ENCODE measurements at places on chromosomes 5 and 9. TPM values are rescaled to one million over a fixed set of nuclear protein-coding genes. Genes with fewer than 3 reads are reported as not detected.
A peak's percentile ranks its signal among the peaks of the same experiment; 100 is the strongest.

- peak; percentile 96 for DNase-seq
Observed at GRCh38 chr9:14353222-14354056, 39.5 kb upstream of the NFIB start.

DNA sequence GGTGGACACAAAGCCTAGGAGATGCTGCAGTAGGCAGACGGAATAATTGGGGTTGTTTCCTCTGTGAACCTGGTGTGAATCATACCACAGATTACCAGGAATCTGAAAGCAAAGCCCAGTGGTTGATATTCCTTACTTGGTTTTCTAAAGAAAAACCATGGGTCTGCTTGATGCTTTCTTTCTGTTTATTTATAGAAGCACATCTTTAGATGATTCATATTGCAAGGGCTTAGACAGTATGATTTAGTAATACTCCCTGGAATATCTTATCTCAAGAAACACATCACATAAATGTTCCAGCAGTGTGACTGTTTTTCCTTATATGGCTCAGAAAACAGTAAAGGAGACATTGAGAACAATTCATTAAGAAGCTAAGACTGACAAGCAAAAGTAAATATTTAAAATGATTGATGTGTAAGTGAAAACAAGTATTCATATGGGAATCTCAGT, 623.3 kb downstream of the RAB3C start:
- no peak for DNase-seq

GRCh38 chr5:153860195-153860886, 178.4 kb downstream of the FAM114A2 start:
- DNase-seq = no peak

- DNase-seq = no peak
Observed at GRCh38 chr9:132247942-132248341, 86.1 kb downstream of the NTNG2 start.

- DNase-seq = no peak
Observed at GRCh38 chr9:120117081-120117480, 462.9 kb downstream of the CDK5RAP2 start.

DNA sequence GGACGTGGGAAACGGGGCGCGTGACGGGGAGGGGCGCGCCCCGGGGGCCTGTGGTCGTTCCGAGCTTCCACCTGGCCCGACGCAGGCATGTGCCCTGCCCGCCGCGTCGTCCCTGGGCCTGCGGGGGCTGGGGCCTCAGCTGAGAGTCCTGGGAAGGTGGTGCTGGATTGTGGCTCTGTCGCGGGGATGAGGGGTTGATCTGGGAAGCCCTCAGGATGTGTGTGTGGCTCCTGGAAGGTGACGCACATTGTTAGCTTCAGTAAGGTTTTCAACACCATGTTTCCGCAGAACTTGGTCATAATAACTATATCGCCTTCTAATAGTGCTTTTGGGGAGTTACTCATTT, 589.1 kb downstream of the MTRR start:
- no peak for DNase-seq

DNA sequence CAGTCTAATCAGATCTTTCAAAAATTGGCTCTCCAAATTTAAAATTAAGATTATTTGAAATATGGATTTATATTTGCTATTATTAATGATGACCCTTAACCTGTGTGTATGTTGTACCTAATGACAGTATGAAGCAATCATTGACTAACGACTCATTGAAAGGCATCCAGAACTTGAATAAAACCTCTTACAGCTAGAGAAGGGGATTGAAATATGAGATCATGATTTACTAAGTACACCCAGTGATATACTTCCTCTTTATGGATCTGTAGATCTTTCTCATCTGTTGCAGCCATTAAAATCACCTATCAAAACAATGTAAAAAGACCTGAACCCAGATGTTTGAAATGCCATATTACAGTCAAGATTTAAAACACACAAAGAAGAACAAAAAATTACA, 126.5 kb downstream of the RPS23 start:
- no peak for DNase-seq

GRCh38 chr5:174183701-174184100, 138.2 kb downstream of the NSG2 start:
- DNase-seq = no peak

GRCh38 chr5:141793881-141794280, 84.3 kb downstream of the PCDH1 start:
- no peak for DNase-seq

WHRN gene
- total RNA-seq = 7.8 TPM

FOXD4L4 gene
- not detected for total RNA-seq

PCDHB5 gene
- total RNA-seq = 3.1 TPM

TSSK1B gene
- total RNA-seq = not detected

SCGB3A2 gene
- total RNA-seq = not detected

ZER1 gene
- 58.4 TPM for total RNA-seq

ADAMTS6 gene
- total RNA-seq = 9.3 TPM

TAF1L gene
- not detected for total RNA-seq

ATOX1 gene
- 86.5 TPM for total RNA-seq

All from sigmoid colon (tissue), 7 donors.